ENCODE measurements at places on chromosomes 4 and X.

DNA sequence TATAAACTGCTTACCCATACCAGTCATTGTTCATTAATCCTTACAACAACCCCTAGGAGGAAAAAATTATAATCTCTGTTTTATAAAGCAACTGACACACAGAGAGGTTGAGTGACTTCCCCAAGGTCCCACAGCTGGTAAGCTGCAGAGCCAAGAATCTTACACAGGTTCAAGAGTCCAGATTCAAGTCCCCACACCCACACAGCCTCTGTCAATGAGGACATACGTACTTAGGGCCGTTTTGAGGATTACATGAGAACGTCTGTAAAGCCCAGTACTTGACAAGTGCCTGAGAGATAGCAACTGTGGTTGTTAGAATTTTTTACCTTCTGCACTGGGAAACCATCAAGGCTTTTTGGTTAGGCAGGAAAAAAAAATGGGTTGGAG is 556 bp upstream of the SLC25A43 start:
- DNase-seq: no peak

GRCh38 chr4:73434311-73434710 is 1.7 kb upstream of the AFP start:
- peak; percentile 11 for DNase-seq

DNA sequence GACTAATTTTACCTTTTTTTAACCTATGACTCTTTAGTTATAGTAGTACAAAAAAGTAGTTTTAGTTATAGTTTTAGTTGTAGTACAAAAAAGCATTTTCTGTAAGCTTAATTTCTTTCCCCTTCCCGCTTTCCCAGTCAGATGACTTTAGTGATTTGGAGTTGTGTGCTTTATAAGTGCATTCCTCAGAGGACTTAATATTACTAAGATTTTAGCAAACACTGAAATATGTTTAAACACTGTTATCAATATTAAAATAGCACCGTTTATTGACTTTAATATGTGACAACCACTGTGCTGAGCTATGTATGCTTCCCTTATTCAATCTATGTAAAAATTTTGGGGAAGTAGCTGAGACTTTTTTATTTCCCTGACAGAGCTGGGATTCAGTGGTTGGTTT is 22.8 kb downstream of the GUF1 start:
- no peak for DNase-seq

- no peak for DNase-seq
Observed at GRCh38 chr4:135672202-135672601, 1470.6 kb upstream of the PABPC4L start.

DNA sequence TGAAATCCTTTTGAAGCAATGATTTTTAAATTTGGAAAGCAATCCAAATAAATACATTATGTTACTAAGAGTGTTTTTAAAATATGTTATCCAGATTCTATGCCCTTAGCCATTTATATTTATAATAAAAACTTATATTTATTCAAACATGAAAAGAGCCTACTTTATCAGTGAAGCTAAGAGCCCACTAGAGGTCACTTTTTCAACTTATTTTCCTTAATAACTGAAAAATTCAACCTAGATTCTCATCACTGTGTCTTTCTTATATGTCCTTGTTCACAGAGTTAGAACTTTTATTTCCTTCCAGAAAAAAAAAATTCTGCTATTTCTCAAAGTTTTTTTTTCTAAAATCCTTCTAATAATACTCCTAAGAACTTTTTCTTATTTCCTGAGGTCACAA is 23.9 kb downstream of the PRDM8 start:
- no peak for DNase-seq

DNA sequence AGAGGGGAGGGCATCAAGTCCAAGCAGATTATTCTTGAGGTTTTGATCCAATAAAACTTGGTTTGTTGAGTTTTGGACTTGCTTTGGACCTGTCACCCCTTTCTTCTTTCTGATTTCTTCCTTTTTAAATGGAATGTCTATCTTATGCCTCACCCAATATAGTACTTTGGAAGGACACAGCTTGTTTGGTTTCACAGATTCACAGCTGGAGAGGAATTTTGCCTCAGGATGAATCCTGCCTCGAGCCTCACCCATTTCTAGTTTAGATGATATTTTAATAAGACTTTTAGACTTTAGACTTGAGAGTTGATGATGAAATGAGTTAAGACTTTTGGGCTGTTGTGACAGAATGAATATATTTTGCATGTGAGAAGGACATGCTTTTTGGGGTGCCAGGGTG is 136.9 kb upstream of the PDE5A start:
- DNase-seq: no peak

- DNase-seq: no peak
Observed at GRCh38 chr4:74437866-74438265, 7.1 kb upstream of the AREG start.

GRCh38 chrX:72203421-72203820 is 21.9 kb downstream of the PIN4 start:
- no peak for DNase-seq

DNA sequence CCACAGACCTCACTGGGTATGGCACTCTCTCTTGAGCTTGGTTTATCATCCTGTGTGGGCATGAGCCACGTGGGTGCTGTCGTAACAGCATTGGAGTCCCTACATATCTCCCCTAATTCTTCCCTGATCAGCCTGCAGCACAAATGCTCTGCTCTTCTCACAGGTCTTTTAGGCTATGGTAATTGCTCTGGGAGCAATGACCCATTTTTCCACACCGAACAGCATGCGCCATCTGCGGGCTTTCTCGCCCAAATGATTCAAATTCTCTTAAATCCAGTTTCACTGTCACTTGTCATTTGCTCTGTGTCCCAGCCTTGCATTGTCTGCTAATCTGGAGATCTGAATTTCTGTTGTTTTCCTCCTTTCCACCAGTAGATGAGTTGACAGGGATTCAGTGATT is 48.9 kb upstream of the GATB start:
- no peak for DNase-seq

- no peak for DNase-seq
Observed at GRCh38 chr4:112199041-112199440, 32.5 kb upstream of the AP1AR start.

GRCh38 chrX:100868273-100868672 is 5.9 kb downstream of the NOX1 start:
- no peak for DNase-seq

DNA sequence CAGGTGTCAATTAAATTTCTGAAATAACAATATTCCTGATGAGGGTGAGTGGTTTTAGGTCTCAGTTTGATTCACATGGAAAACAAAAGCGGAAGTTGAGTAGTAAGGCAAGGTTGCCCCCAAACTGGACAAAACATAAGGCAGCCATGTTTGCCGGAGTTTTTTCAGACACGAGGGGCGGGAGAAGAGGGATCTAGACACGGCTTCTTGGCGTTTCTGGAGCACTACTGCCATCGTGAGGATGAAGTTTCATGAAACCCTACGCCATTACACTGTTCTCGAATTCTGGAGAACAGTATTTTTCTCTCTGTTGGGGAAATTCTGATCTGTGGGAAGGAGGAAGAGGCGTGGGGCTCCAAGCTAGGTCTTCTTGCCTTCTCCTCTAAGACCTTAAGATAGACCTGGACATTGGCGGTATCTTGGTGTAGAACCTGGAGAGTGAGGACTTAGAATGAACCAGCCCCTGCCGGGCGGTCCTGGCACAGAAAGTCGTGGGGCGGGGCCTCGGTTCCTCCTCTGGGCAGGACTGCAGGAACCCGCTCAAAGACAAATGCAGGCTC is 160.3 kb downstream of the OR13H1 start:
- peak; percentile 1 for DNase-seq

GRCh38 chr4:38710053-38710452 is 46.1 kb downstream of the KLF3 start:
- no peak for DNase-seq

- no peak for DNase-seq
Observed at GRCh38 chrX:14670819-14671218, 141.5 kb downstream of the GLRA2 start.

DNA sequence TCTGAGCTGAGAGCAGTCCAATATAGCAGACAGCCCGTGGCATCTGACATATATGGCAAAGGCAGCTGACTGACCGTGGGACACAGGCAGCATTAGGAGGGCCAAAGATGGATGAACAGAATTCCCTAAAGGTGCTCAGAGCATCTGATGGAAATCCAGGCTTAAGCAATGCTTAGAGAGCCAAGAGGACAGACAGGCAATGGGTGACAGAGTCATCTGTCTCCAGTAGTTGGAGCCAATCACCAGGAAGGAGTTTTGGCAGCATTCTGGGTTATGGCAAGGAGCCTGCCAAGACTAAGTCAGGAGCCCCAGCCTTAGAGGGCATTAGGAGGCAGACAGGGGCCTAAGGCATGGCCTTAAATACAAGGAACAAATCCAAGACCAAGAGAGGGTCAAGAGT is 153.3 kb upstream of the USP9X start:
- peak; percentile 54 for DNase-seq

All from RPMI7951 (cell line).